ENCODE measurements at places on chromosomes 1 and 21.

DNA sequence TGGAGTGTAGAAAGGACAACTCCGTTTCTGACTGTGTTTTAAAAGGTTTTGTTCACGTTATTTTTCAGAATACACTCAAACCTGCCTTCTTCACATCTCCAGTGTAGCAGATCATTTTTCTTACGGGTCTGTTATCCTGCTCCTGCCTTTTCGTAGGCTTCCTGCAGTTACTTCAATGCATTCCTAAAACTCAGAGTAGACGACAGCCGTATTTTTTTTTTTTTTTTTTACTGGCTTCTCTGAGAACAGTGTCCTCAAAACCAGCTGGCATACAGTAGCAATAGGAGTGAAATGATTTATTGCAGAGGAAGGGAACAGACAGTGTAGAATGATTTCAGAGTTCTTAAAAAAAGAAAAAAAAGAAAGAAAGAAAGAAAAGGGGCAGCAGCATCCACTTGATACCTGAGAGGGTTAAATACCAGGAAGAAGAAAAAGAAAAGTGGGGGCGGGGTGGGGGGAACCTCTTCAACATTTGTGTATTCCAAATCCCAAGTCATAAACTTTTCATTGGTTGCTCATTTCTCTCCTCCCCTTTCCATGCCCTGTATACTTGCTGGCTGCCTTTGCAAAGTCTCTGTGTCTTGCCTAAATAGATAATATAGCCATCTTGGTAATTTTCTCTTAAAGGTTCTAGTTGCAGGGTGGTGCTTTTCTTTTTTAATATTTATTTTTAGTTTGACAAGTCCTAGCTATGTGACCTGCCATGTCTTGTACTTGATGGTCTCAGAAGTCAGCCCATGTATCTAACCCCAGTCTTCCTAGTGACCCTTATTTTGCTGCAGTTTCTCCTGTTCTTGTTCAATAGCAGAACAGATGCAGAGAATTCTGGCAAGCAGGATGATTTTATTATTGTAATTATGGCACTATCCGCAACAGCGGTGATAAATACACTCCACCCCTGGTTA lies 2.8 kb downstream of the TGFB2 start:
- no peak for DNase-seq

- no peak for DNase-seq
Measured at GRCh38 chr1:10383630-10384029, 15.2 kb upstream of the PGD start.

DNA sequence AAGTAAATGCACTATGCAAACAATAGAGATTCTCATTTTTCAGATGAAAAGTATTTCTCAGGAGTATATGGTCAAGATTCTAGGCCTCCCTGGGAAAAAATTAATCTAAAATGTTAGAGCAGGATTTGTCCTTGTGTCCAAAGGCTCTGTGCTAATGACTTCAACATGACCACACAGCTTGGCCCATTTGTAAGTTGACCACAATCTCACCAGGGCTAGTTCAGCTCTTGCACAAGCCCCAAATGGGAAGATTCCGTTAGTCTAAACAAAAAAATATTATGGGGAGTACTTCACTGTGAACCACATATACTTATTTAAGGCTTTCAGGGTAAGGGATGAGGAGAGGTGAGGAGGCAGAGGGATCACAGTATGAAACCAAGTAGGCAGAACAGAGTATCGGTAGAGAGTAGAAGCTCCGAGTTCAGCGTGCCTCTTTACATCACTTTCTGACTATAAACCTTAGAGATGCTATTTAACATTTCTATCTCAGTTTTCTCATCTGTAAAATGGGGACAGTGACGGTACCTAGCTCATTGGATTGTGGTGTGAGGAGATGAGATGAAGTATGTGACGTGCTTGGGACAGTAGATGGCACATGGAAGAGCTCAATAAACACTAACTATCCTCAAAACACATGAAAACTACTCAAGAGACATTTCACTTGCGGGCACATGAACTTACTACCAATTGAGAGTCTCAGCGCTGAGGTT lies 37.8 kb upstream of the CTTNBP2NL start:
- DNase-seq = no peak

DNA sequence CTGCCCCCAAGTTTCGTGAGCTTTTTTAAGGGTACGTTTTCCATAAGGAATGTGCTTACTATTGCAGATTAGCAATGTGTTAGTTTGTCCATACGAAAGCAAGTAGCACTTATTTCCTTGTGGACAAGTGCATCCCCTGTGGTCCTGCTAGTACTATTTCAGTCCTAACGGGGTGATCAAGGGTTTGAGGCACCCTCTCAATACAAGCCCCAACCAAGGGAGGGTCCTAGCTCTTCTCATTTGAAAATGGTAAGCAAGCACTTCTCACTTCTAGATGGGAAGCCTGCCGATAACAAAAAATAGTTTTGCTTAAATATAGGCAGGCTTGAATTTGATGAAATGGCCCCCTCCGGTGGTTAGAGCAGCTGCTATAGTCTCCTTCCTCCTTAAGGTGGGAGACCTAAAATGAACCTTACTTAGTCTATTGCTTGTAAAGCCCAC lies 64.0 kb upstream of the HMCN1 start:
- DNase-seq = peak; percentile 80

GRCh38 chr21:43718872-43719747 lies at the start of gene PDXK:
TSS of gene PDXK (plus strand) at chr21:43719129. CDS start at chr21:43719295, 166 bp downstream.
- DNase-seq = peak; percentile 65

DNA sequence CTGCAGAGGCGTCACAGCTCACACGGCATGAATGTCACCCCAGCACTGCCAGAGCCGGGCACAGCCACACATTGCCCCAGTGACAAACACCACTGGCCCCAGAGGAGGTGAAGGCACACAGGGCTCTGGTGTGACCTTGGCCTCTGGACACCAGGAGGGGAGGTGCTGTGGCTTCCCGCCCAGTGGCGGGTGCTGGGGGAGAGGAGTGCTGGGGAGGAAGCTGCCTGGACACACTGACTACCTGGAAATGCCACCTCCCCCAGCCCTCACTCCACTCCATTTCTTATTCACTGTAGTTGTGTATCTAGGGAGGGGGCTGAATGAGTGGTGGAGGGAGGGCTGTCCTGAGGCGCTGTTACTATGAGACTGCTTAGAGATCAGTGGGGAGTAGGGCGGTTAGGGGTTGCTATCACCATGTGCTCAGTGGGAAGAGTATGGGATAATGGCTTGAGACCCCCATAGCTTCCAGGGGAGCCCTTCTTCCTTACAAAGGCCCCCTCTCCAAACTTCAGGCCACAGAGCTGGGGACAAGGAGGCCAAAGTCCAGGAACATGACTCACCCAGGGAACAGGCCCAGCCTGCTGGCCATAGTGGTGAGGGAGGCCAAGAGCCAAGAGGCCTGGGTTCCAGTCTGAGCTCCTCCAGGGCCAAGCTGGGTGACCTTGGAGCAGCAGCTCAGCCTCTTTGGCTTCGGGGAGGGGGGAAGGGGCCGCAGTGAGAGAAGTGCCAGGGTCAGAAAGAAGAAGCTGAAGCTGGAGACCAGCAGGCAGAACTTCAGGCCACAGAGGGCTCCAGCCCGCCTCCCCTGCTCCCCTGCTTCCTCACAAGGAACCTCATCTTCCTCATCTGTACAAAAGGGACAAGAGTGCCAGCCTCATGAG lies 40.1 kb downstream of the AHDC1 start:
- DNase-seq = no peak

DNA sequence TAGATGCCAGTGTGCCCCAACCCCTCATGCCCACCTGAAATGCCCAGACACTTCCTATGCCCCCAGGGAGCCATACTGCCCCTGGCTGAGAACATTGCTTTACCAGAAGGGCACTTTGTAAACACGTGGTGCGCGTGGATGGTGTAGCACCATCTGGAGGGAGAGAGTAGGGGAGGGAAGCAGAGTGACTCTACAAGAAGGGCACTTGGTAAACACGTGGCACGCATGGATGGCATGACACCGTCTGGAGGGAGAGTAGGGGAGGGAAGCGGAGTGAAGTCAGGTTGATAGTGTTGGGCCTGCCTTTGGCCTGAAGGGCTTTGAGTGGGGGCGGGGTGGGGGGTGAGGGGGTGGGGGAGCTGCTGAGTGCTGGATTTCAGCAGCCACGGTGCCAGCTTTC lies 324.0 kb upstream of the VAMP3 start:
- no peak for DNase-seq

GRCh38 chr1:107442551-107442950 lies 301.7 kb downstream of the NTNG1 start:
- no peak for DNase-seq

DNA sequence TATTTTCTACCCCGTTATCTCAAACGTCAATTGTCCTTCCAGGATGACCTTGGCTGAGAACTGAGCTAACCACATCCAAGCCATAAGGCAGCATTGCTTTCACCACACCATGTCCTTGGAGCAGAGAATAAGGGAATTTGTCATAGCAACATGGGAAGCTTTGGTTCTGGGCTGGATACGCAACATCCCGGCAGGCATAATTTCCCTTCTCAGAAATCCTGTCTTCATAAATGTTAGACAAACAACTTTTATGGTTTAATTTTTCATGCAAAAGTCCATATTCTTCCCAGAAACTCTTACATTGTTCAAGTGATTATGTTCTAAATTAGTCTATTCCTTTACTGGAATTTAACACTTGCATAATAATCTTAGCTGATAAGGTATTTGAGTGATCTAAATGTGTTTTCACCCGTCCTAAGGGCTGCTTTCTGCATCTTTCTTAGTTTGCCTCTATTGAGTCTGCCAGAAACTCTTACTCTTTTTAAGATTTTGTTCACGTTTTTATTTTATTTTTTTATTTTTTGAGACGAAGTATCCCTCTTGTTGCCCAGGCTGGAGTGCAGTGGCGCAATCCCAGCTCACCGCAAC lies 51.8 kb downstream of the KCNJ15 start:
- DNase-seq = no peak
